Activated CD4-positive, alpha-beta T cell treated with anti-CD3 and anti-CD28 coated beads, Interleukin-2, Interleukin-4, amounts not matched to agents 100 ng/mL and 50 ng/mL, durations not matched to agents 16 hours and 8 hours (primary cell): ENCODE measurements at places on chromosomes 2 and 18.

GRCh38 chr2:143451642-143452281 is 322.5 kb downstream of the ARHGAP15 start:
- peak; percentile 42 for DNase-seq

- DNase-seq = no peak
Observed at GRCh38 chr2:172772633-172773032, 37.0 kb downstream of the RAPGEF4 start.

GRCh38 chr18:39057423-39058064 is 1491.9 kb upstream of the CELF4 start:
- DNase-seq = no peak

DNA sequence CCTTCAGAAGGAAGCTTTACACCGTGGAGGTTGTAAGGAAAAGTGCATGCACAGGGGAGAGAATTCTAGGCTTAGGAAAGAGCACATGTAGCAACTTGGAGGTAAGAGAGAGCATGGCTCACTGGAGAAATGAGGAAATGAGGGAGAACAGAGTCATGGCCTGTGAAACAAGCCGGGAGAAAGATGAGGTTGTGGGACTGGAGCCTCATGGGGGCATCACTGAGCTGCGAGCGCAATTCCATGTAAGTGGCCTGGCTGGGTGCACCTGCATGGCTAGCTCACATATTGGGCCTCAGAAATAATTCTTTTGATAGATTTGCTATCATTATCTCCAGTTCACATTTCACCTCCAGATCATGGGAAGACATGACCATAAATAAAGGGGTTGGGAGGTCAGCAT is 785.5 kb upstream of the RAB6C start:
- no peak for DNase-seq

- no peak for DNase-seq
Observed at GRCh38 chr2:81835321-81836000, 1530.9 kb upstream of the LRRTM1 start.

DNA sequence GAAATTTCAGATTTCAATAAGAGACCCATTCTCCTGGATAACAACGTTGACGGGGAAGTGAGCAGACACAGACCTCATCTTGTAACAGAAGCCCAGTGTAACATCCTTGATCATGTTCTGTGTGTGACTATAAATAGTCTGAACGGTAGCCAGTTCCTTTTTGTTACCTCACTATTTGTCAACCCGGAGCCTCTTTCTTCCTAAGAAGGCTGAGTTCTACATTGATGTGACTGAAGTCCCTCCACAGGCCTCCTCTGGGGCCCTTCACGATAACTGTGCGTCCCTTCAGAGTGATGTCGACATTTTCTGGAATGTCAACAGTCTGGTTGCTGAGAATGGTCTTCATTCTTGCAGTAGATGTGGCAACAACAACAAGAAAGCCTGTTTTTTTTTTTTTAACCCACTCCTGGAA is 6.3 kb upstream of the PLEKHM3 start:
- DNase-seq = no peak

DNA sequence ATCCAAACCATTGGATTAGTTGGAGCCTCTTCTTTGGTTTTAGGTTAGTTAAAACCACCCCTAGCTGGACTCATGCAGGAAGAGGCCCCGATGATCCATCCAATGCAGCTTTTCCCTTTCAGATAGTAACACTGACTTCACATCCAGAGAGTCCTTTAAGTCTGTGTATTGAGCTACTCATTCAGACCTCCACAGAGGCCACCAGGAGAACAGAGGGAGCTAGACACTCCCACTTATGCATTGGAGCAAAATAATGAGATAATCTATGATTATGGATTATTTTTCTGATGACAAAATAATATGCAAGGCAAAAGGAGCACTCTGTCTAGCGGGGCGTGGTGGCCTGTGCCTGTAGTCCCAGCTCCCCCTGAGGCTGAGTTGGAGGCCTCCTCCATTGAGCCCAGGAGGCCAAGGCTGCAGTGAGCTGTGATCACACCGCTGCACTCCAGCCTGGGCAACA is 1.6 kb upstream of the ROCK2 start:
- DNase-seq = no peak

- no peak for DNase-seq
Observed at GRCh38 chr18:45847119-45847518, 21.6 kb downstream of the SIGLEC15 start.
